Activated CD4-positive, alpha-beta T cell treated with anti-CD3 and anti-CD28 coated beads, Interleukin-2, amount 50 U/mL, for 16 hours (primary cell): ENCODE measurements at places on chromosomes 1 and 21.

DNA sequence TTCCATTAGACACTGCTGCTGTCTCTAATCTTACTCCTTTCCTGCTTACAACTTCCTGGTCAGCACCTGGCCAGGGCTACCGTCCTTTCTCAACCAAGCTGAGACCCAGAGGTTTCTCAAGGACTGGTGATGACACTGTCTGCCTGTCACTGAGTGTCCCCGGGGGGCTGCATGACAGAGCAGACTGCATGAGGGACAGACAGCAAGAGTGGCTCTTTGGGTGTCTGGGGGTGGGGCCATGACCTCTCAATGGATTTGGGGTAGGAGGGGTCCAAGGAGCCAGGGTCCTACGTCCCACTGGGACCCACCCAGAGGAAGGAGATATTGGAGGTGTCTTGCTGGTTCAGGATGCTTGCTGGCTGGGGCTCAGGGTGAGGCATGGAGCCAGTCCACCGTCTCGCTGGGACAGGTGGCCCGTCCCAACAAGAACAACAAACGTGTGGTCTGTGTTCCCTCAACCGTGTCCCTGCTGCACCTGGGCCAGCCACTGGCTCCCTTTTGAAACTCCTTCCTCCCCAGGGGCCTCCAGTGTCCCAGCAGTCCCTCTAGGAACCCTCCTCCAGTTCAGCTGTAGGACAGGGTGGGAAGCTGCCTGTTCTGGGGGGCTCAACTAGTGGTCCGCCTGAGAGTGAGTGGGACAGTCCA lies 344.6 kb upstream of the AJAP1 start:
- no peak for DNase-seq

DNA sequence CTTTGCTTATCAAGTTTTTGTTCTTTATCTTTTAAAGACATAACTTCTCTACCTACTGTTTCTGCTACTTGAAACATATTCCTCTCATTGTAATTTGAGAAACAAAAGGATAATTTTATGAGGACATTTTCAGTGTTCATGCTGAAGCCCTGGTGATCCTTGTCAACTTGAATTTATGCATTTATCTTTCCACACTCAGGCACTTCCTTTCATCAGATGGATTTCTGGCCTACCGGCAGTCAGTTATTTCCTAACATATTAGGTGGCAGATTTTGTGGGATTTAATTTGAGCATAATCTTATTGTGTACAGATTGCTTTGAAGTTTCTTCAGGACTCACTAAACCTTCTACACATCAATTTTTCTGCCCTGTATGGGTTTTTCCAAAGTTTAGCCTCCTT lies 75.0 kb downstream of the RGL1 start:
- DNase-seq = no peak

- DNase-seq = peak; percentile 87
These were observed 17.7 kb downstream of the CMPK1 start for GRCh38 chr1:47351305-47351704.

DNA sequence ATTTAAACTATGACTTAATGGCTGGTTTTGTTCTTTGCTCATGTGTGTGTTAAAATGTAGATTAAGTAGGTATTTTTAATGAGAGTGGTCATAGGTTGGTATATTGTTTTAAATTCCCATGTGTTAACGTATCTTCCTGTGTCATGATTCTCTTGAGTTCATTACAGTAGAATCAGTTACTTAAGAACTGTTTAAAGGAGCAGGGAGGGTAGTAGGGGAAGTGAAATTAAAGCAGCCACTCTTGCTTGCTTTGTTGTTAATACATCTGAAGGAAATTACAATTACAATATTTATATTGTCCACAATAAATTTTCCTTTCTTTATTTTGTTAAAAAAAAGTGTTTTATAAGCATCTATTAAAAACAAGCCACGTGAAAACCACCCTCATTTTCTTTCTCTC lies 119.2 kb upstream of the KIAA1614 start:
- no peak for DNase-seq

- DNase-seq = no peak
These were observed 76.1 kb upstream of the HOOK1 start for GRCh38 chr1:59738591-59739015.

- DNase-seq = no peak
These were observed 82.4 kb downstream of the CAMK2N1 start for GRCh38 chr1:20403423-20404145.

DNA sequence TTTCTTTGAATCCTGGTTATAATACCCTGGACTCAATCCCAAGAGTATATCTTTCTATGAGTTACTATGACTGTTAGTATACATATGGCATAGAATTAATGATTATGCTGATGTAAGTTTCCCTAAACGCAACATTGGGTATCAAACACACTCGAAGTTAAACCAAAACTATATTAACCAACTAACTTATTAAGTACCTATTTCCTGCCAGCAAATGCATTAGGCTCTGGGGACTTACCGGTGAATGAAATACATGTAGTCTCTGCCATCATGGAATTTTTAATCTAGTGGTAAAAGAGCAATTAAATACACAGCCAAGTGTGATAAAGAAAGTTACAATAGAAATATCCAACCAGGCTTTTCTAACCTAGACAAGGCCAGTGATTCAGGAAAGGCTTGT lies 193.6 kb upstream of the ADGRL2 start:
- no peak for DNase-seq

GRCh38 chr1:185789501-185790193 lies 55.5 kb downstream of the HMCN1 start:
- DNase-seq = no peak

DNA sequence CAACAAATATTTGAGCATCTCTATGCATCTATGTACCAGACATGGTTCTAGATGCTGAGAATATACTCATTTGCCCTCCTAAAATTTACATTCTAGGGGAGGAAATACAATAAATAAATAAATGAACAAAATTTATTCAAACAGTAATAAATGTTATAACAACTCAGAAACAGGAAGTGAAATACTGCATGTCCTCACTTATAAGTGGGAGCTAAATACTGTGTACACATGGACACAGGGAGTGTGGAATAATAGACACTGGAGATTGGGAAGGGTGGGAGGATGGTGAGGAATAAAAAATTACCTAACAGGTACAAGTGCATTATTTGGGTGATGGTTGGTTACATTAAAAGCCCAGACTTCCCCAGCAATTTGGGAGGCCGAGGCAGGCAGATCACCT lies 4.3 kb downstream of the COA7 start:
- DNase-seq = no peak

DNA sequence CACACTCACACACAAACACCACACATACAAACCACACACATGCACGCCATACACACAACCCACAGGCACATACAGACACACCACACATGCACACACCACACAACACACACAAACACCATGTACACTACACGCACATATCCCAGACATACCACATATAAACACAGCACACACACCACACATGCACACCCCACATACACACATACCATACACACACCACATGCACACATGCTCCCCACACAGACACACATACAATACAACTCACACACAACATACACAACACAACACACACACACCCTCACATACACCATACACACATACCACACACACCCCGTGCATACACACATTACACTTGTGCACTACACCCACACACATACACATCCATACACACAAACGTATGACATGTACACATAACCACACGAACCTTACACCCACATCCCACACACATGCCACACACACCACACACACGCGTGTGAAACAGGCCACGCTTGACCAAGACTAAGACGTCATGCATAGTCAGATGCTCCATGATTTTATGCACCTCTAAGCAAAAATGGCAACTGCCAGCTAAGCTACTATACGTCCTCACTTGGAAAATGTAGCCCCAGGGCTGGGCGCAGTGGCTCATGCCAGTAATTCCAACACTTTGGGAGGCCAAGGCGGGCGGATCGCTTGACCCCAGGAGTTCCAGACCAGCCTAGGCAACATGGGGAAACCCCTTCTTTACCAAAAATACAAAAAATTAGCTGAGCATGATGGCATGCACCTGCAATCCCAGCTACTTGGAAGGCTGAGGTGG lies 77.4 kb upstream of the TMPRSS2 start:
- no peak for DNase-seq

GRCh38 chr1:27655151-27655937 lies 16.6 kb downstream of the IFI6 start:
- no peak for DNase-seq

DNA sequence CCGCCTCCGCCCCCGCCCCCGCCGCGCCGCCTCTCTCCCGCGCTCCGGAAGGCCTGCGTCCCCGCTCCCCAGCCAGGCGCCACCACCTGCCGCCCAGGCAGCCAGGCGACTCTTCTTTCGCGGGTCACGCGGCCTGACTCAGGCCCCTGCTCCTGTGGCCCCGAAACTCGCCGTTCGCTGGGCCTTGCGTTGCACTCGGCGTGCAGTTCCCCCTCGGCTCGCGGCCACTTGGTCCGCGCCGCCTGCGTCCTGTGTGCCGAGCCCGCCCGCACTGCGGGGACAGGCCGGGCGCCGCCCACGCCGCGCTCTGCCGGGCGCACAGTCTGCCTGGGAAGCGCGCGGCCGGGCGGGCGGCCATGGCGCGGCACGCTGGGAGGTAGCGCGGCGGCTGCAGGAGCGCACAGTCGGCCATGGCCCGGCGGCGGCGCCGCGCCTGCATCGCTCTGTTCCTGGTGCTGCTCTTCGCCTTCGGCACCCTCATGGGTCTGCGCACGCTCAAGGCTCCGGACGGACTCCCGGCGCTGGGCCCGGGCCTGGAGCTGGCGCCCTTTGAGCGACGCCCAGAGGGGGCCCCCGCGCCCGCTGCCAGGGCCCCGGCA lies at the start of gene MANEAL:
MANEAL (plus strand) TSS at position 75 of the 599 bp plus-strand sequence; CDS start at position 411, 336 bp downstream.
- DNase-seq = peak; percentile 28

- DNase-seq = no peak
These were observed 51.1 kb downstream of the KCNJ6 start for GRCh38 chr21:37865156-37865555.

GRCh38 chr1:47569681-47570470 lies 132.0 kb downstream of the FOXD2 start:
- DNase-seq = no peak

DNA sequence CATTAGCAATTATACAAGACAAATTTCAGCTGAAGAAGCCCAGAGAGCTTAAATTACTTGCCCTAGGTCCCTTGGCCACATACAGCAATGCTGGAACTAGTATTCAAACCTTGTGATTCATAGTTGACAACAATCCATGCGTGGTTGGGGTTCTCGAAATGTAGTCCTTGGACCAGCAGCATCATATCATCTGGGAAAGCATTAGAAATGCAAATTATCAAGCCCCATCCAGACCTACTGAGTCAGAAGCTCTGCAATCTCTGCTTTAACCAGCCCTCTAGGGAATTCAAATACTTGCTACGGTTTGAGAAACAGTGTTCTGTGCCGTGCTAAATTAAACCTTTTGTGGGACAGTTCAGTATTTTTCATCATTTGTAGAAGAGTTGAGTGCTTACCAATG lies 65.1 kb downstream of the CLIC6 start:
- no peak for DNase-seq

DNA sequence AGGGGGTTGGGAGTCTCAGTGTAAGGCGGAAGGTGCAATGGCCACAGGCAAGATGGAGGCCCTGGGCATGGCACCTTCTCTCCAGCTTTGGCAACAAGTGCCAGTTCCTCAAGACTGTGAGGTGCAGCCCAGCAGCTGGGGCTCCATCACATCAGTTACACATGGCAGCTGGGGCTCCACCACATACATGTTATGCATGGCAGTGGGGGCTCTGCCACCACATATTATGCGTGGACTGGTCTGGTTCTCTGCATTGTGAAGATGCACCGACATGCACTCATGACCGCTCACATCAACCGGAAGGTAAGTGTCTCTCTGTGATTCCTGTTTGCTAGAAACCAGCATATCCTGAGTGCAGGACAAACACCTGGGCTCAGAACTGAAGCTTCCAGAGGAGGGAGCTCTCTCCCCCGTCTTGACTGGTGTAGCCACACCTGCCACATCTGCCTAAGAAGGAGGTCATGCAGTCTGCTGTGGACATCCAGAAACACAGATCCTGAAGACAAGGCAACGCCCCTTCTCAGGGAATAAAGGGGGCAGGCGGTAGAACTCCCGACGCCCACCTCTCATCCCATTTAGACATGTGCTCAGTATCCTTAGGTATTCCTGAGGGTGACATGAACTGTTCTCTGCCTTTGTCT lies 104.1 kb upstream of the TMPRSS2 start:
- DNase-seq = peak; percentile 5

- DNase-seq = no peak
These were observed 857.4 kb downstream of the USP25 start for GRCh38 chr21:16587141-16587581.

- DNase-seq = peak; percentile 42
These were observed 60.9 kb downstream of the LHX4 start for GRCh38 chr1:180291004-180291403.

DNA sequence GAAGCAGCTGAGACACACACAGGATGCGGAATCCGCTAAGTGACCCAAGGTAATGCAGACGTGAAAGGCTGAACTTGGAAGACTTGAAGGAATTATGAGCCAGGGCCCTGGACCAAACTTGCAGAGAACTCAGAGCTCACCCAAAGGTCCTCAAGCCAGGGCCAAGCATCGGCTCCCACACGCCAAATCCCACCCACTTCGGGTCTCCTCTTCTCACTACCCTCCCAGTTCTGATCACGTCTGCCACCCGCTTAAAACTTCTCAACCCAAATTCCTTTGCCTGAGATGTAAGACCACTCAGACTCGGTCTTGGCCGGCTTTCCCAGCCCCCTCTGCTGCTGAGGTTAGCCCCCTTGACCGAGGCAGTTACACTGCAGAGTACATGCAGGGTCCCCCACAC lies 130.1 kb downstream of the PSMG1 start:
- DNase-seq = no peak

DNA sequence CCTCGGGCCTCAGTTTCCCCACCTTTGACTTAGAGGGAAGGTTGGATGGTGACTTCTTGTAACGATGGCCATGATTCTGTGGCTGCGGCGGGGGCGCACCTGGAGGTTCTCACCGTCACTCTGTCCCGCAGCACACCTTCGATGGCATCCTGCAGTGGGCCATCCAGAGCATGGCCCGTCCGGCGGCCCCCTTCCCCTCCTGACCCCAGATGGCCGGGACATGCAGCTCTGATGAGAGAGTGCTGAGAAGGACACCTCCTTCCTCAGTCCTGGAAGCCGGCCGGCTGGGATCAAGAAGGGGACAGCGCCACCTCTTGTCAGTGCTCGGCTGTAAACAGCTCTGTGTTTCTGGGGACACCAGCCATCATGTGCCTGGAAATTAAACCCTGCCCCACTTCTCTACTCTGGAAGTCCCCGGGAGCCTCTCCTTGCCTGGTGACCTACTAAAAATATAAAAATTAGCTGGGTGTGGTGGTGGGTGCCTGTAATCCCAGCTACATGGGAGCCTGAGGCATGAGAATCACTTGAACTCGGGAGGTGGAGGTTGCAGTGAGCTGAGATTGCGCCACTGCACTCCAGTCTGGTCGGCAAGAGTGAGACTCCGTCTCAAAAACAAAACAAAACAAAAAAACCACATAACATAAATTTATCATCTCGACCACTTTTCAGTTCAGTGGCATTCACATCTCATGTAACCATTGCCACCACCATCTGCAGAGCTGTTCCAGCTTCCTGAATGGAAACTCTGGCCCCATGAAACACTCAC lies 2.1 kb upstream of the PFKL start:
- peak; percentile 79 for DNase-seq
